NCI-H774 (cell line): ENCODE measurements at places on chromosomes 6 and 20.

GRCh38 chr6:41734666-41735426 is 562 bp downstream of the TFEB start:
- DNase-seq, result peak; percentile 58

- DNase-seq, result no peak
These were observed 256.1 kb downstream of the ZNF217 start for GRCh38 chr20:53337390-53338101.

GRCh38 chr20:5234158-5234557 is 82.6 kb downstream of the PROKR2 start:
- DNase-seq, result peak; percentile 13

- no peak for DNase-seq
These were observed 181.8 kb downstream of the SASH1 start for GRCh38 chr6:148524471-148524882.

DNA sequence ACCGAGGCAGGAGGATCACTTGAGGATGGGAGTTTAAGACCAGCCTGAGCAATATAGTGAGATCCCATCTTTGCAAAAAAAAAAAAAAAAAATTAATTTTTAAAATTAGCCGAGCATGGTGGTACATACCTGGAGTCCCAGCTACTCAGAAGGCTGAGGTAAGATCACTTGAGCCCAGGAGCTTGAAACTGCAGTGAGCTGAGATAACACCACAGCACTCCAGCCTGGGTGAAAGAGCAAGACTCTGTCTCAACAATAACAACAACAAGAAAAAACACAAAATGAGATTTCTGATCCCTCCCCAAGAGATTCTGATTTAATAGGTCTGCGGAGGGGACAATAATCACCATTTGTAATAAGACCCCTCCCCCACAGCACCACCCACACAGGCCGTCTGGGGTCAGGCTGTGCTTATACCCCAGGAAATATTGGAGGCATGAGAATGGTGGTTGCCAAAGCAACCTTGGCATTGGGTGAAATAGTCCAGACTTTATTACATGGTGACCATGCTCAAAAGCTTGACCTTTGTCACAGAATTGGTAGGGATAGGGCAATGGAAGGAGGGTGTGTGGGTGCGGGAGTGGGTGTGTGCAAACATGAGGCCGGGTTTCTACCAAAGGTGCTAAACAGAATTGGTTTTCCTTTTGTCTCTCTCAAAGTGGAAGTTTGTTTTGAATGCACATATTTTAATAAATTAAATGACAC is 24.4 kb upstream of the ADTRP start:
- DNase-seq, result no peak

GRCh38 chr6:121828146-121828886 is 392.9 kb downstream of the GJA1 start:
- DNase-seq, result no peak
